Caki2 (cell line): ENCODE measurements at places on chromosomes 1 and 21.

DNA sequence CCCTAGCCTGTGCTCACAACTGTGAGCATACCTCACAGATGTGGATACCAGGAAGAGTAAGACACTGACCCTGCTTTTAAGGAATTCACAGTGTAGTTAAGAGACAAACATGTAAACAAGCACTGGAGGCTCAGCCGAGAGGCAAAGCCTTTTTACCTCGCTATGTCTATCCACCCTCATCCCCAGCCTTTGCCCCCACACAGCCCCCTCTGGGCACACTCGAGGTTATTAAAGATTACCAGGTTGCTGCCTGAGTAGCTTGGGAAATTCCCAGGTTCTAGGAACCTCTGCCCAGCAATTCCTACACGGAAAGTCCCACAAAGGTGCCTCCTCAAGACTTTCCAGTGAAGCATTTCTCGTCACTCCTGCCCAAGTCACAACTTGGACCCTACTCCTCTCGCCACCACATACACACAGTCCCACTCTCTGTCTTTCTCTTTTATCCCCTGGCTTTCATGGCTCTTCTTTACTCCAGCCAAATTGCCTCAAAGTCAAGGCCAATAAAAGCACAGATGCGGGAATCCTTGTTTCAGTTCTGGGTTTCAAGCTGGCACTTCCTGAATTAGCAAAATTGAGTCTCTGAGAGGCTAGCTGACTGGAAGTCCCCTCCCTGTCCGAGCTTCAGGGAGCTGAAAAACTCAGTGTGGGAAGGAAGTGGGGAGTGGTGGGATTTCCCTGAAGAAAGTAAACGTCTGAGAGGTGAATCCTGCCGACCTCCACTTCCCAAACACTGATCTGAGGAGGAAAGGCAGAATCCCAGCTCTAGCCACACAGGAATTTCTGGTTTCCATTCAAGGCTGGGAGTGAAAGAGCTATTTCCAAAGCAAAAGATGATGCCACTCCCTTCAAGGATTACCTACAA, 7.6 kb downstream of the DENND2D start:
- no peak for DNase-seq

GRCh38 chr1:93353286-93353685, 7.6 kb downstream of the DR1 start:
- no peak for DNase-seq

- DNase-seq: peak; percentile 22
These were observed 13.1 kb downstream of the STK40 start for GRCh38 chr1:36372617-36373016.

DNA sequence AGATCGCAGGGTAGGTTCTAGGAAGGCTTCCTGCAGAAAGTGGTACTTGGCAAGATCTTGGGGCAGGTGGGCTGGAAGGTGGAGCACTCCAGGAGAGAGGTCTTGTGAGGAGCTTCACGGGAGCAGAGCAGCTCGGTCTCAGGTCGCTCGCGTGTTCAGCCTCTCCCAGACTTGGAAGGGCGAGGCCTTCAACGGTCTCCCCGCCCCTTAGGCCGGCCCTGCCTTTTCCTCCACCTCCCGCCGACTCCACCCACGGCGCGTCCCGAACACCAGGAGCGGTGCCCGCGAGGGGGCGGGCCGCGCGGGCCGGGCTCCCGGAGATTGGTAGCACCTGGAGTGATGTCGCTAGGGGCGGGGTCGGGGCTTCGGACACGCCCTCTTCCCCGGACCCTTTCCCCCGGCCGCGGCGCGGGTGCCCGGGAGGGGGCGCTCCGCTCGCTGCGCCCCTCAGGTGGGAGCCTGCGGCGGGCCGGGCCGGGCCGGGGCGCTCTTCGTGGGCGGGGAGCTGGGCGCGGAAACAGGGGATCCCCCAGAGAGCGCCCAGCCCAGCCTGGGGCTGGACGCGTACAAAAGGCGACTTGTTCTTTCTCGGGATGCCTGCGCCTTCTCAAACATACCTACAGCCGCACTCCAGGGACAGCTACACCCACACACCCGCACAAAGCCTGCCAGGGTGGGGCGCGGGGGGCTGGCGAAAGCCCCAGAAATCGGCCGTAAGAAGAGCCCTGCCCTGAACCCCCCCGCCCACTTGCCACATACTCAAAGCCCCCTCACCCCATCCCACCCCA, 35.5 kb downstream of the AHDC1 start:
- peak; percentile 97 for DNase-seq

DNA sequence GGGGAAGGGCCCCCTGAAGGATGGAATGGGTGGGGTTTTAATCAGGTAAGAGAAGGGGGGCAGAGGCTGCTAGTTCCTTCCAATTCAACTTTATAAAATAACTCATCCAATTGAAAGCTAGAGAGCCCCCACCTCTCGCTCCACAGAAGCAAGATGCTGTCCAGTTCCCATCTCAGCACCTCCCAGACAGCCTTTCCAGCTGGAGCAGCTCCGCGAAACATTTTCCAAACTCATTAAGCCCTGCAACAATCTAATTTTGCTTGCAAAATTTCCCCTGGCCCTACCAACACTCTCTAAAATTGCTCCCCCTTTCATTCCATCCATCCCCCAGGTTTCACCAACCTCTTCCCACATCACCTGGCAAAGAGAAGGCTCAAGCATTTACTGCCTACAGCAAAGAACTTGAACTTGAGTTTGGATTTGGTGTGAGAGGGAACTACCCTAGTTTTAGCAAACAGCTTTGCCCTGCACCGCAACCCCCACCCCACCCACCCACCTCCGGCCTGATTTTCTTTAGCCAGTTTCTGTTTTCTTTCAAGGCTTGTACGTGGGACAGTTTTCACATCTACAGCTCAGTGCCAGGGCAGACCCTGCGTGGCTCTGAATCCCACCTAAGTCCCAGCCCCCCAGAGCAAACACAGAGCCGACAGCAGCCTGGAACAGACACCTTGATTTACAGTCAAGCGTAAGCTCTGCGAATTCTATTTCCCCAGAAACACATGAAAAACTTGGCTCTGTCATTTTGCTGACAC, 46.7 kb downstream of the SYF2 start:
- DNase-seq: no peak

- no peak for DNase-seq
These were observed 2.4 kb downstream of the QSOX1 start for GRCh38 chr1:180157108-180157507.

- no peak for DNase-seq
These were observed 68.2 kb downstream of the IGSF21 start for GRCh38 chr1:18175530-18176377.

DNA sequence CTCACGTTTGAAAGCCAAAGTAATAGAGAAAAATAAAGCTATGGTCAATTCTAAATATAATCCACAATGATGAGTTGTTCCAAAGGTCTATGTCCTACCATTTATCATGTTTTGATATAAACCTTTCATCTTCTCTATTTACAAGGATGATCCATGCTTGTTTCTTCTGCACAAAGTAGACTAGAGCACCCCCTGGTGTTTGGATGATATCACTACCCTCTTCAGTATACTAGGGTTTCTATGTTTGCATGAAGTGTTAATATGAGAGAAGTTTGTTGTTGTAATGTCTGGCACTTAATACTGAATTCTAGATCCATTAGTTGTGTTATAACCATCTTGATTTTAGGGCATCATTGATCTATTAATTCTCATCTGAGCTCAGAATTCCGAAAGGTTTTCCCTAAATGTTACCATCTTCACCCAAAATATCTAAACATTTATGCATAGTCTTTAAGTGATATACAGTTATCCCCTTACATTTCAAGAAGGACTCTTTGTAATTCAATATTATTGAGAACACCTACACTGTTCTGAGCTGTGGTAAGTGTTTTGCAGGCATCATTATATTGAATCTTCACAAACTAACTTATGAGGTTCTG, 21.1 kb downstream of the CLDN8 start:
- peak; percentile 33 for DNase-seq

DNA sequence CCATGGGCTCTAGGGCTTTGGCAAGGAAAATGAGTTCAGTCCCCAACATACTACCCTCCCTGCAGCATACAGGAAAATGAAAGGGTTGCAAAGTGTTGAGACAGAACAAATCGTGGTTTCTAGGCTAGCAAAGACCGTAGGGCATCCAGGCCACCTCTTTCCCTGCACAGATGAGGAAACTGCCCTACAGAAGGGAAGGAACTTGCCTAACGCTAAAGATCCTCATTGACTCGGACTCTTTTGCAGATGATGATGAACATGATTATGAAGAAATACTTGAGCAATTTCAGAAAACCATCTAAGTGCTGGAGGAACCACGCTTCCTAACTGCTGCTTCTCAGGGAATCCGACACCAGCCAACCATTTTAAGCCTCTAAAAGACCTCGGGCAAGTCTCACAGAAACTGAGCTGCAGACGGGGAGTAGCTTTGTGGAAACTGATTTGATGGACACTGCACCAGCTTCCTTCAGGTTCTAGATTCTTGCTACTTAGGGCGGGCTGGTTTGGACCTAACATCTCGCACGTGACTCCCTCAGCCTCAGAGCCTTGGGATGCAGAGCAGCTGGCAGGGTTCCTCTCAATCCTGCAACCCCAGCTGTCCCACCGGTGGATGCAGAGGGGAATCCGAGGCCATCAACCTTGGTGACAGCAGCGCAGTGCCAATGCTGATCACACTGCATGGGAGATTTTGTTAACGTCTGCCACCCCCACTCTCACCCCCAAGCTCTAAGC, 13.4 kb downstream of the THEMIS2 start:
- no peak for DNase-seq

GRCh38 chr1:67460676-67461500, 30.7 kb upstream of the SERBP1 start:
- no peak for DNase-seq

DNA sequence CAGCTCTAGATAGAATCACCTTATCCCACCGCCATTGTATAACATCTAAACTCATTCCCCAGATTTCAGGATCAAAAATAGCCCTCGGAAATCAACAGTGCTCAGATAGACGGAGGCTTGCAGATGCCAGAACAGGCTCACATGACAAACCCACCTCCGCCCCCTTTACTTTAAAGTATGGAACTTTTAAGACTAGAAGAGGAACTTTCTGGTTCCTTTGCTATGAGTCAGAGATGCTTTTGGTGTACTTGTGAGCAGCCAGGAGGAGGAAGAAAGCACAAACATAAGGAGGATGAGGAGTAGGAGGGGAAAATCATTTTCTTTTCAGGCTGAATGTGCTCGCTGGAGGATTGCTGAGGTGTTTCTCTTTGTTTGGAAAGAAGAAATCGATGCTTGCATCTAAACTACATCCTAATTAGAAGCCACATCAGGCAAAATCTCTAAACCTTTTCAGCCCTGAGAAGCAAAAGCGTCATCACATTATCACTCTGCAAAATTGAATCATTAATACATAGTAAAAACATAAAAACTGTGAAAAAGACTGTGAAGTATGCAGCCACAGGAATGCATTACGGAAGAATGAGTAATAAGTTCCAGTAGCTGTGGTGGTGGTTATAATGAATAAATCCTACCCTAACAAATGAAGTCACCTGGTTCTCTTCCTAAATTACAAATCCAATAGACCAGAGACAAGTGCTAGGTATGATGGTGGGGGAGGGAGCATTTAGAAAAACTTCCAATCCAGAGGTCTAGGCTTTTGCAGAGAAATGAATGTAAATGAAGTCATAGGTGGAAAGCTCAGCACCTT, 251.3 kb downstream of the KCNH1 start:
- peak; percentile 95 for DNase-seq

DNA sequence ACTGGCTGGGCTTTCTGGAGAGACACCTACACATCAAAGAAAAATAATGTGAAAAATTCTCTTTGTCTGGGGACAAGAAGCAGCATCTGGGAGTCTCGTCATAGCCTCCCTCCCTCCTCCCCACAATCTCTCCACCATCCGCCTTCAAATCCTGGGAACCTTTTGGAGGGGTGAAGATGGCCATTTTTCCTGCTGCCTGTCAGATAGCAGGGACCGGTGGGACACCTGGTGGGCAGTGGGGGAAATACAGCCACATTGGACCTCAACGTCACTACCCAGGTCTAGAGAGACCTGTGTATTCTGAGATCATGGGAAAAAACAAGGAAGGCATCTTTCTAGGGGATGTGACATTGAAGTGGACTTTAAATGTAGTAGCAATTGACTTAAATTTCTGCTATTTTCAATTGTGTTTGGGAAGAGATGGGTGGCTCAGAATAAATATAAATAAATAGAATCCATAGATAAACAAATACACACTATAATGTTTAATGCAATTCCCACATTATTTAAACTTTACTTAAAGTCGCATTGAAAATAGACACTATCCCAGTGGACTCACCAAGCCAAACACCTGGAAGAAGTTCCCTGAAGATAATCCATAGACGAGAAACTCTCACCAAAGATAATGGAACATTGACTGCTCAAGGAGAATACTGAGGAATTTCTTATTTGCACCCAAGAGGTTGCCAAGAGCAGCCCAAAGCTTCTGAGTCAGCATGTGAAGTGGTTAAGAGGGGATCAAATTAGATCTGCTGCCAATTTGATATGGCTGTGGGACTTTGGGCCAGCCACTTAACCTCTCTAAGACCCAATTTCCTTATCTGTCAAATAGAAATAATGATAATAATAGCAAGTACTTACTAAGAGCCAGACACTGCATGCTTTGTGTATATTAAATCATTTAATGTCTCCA, 147.6 kb upstream of the CAMK1G start:
- peak; percentile 64 for DNase-seq

DNA sequence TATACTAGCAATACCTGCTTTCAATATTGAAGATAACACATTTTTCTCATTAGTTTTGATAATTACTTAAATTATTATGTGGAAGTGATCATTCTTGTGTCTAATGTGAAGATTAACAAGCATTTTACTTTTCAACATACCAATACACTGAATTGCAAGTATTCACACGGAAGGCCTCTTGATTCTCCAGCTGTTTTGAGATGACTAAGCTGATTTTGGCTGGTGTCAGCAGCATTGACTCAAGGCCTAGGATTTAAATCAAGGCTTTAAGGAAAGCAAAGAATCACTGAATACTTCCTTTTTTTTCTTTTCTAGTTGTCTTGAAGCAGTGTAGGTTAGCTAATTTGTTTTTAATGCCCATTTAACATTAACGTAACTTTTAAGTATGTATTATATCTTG, 373.7 kb downstream of the SRGAP2C start:
- DNase-seq: peak; percentile 6

DNA sequence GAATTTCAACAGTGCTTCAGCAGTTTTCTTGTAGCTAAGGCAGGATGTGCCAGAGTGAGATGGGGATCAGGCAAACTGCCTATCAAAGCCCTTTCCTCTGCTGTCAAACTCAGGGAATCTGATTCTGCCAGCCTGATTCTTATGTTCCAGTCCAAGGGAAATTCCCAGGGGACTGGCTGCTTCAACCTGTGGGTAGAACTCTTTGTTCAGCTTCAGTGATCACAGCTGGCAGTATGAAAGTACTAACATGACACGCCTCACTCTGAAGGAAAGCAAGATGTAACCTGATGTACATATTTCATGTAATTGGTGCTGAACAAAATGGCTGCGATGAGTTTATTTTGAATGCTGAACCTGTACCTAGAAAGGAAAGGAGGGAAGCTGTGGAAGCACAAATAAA, 40.1 kb upstream of the SLC5A9 start:
- DNase-seq: peak; percentile 28

- no peak for DNase-seq
These were observed 138.3 kb upstream of the ZBTB40 start for GRCh38 chr1:22313321-22313720.
